ENCODE measurements at places on chromosomes 7 and 10.

GRCh38 chr10:8403711-8404371 lies 349.4 kb downstream of the GATA3 start:
- DNase-seq: no peak

DNA sequence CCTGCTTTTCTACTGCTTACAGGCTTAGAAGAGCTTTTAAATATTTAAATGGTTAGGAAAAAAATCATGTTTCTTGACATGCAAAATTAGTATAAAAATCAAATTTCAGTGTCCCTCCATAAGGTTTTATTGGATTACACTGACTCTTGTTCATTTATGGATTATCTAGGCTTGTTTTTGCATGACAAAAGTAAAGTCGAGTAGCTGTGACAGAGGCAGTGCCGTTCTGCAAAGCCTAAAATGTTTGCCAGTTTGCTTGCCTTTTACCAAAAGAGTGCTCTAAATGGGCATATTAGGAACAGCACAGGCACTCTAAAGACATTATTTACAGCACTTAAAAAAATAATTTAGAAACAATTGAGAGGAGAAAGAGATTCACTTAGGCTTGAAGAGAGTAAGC lies 139.6 kb downstream of the TSPAN12 start:
- no peak for DNase-seq

DNA sequence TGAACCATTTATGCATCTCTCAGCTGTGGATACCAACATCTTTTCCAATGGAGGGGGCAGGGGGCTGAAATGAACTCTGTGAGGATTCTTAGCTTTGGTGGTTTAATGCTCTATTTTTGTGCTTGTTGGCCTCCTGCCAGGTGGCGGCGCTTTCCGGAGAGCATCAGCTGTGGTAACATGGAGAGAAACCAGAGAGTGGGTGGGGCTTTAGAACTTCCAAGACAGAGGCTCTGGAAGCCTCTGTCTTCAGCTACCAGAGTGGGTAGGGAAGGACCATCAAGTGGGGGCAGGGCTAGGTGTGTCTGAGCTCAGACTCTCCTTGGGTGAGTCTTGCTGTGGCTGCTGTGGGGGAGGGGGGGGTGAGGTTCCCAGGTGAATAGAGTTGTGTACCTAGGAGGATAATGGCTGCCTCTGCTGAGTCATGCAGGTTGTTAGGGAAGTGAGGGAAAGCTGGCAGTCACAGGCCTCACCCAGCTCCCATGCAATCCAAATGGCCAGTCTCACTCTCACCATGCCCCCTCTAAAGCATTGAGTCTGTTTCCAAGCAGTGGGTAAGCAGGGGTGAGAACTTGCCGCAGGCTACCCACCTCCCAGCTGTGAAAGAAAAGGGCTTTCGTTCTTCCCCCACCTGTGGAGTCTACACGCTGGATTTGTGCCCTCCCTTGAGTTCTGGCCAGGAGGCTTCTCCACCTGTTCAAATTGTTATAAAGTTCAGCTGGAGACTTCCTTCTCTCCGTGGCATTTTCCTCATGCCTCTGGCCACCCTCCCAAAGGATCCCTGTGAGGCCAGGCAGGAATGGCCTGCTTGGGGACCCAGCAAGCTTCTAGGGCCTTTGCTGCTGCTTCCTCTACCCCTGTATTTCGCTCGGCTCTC lies 527.0 kb downstream of the NEBL start:
- no peak for DNase-seq

GRCh38 chr10:60629332-60629731 lies 148.9 kb upstream of the CDK1 start:
- no peak for DNase-seq

- no peak for DNase-seq
Measured at GRCh38 chr7:100444311-100445278, 8.3 kb upstream of the PPP1R35 start.

- no peak for DNase-seq
Measured at GRCh38 chr7:9939176-9939575, 1034.5 kb upstream of the PHF14 start.

GRCh38 chr10:90480466-90480865 lies 377.4 kb downstream of the HTR7 start:
- DNase-seq: no peak

Measured in cortex of kidney (tissue), 1 donor.